ENCODE measurements at places on chromosomes 4 and X.

- DNase-seq: no peak
Measured at GRCh38 chr4:175469514-175469913, 342.6 kb downstream of the GPM6A start.

GRCh38 chrX:40168480-40169011 lies 70.8 kb upstream of the BCOR start:
- DNase-seq: no peak

- DNase-seq: no peak
Measured at GRCh38 chrX:111168314-111168713, 72.3 kb downstream of the PAK3 start.

- DNase-seq: no peak
Measured at GRCh38 chr4:187141101-187141500, 417.4 kb upstream of the FAT1 start.

- DNase-seq: no peak
Measured at GRCh38 chr4:176448761-176449160, 129.0 kb downstream of the SPCS3 start.

DNA sequence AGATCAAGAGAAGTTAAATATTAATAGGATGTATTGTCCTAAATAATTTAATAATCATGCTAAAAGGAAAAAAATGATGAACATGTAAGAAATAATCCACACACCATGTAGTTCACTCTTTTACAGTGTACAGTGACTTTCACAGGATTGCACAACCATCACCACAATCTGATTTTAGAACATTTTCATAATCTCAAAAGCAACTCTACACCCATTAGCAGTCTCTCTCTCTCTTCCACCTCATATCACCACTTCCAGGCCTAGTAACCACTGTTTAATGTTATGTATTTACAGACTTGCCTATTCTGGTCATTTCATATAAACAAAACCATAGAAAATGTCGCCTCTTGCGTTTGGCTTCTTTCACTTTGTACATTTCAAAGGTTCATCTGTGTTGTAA lies 153.4 kb downstream of the FSTL5 start:
- no peak for DNase-seq

DNA sequence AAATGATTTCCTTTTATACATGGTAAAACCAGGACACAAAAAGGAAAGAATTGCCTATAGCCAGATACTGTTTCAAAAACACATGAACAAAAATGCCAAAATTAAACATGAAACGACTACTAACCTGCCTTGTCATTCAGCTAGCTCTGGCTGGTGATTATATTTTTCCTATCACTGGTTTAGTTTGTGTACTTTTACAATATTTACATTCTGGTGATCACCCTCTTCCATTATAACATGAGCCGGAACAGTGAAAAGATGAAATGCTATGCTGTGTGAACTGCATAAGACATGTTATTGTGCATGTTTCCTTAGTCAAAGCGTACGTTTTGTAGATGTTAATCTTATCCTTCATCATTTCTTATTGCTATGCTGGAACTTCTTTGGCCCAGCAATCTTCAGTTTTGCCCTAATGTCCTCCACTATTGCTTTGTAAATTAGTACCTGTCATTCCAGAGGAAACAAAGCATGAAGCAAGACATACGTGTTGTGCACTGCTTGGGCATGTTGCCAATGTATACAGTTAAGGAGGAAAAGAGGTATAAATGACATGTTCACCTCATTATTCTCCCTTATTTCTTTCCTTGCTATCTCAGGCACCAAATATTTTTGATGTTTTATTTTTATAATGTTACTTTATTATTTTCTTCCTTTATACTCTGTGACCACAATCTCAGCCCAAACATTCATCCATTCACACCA lies 386.3 kb downstream of the ARHGAP24 start:
- DNase-seq: no peak

DNA sequence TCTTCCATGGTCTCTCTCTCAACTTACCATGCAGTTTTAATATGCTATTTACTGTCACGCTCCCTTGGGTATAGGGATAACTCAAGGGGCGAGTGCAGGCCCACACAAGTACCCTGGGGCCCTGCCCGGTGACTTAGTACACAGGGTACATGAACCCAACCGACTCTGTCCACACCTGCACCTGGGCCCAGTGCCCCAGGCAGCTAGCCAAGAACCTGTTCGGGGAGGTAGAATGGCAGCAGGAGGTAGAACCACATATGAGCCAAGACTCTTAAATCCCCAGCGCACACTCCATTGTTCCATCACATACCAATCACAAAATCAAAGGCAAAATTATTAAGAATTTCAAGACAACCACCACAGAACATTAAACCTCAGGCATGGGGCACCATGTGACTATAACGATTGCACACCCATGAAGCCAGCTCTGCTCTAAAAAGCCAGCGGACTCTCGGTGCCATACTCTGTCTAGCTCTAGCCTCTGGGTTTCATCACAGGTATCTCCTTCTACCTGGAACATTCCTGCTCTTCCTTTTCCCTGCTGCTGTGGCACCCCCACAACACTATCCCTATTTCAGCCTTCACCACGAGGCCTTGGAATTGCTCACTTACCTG lies 14.6 kb downstream of the PHF8 start:
- DNase-seq: no peak

DNA sequence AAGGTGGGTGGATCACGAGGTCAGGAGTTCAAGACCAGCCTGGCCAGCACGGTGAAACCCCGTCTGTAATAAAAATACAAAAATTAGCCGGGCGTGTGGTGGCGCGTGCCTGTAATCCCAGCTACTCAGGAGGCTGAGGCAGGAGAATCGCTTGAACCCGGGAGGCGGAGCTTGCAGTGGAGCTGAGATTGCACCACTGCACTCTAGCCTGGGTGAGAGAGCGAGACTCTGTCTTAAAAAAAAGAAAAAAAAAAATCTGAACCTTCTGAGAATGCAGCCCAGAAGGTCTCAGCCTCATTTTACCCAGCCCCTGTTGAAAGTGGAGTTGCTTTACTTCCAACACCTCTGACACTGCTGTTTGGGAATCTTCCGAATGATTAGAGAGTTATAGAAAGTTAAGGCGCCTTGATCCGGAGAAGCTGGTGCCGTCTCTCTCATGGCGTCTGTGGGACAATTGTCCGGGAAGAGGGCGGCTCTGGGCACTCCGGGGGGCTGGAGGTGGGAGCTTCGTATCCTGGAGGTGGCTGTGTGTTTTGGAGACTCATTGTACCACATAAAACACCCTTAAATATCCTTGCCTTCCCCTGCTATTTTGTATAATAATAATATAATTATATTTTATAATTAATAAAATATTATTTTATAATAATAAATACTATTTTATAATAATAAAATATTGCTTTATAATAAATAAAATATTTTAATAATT lies 92.7 kb upstream of the PPP2R3B start:
- DNase-seq: no peak

- DNase-seq: no peak
Measured at GRCh38 chr4:123585111-123585510, 188.5 kb downstream of the SPRY1 start.

- peak; percentile 20 for DNase-seq
Measured at GRCh38 chrX:63250253-63250868, 100.8 kb downstream of the SPIN4 start.

GRCh38 chr4:165464376-165464775 lies 85.6 kb downstream of the CPE start:
- no peak for DNase-seq

Measured in activated CD8-positive, alpha-beta memory T cell treated with anti-CD3 and anti-CD28 coated beads, Interleukin-2, amount 50 U/mL, for 4 hours (primary cell).